ENCODE measurements at places on chromosomes 2 and 18.

DNA sequence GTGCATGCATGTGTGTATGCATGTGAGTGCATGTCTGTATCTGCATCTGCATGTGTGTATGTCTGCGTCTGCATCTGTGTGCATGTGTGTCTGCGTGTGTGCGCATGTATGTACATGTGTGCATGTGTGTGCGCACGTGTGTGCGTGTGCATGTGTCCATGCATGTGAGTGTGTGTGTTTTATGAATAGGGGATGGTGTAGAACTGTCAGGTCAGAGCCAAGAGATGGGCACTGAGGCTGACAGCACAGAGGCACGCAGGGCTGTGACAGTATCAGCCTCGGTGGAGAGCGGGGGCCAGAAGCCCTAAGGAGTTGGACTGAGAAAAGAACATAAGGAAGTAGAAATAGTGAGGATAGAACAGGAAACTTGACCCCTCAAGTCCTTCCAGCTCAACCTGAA lies 494.0 kb upstream of the MYT1L start:
- no peak for DNase-seq

DNA sequence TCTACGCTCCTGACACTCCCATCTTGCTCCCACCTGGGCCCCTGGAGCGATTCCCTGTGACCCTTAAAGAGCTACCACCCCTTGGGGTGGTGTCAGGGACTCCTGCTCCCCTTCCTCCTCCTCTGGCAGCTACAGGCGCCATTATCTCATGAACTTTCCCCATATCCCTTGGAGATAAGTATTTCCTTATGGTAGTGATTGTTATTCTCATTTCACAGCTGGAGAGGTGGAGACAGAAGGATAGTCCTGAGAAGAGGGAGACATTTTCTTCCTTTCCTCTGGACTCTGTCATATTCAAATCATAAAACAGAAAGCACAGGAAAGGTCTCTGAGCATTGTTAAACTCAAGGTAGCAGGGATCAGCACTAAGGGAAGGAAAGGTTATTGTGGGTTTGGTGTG lies 34.6 kb downstream of the RDH14 start:
- DNase-seq = no peak

GRCh38 chr18:55830544-55830943 lies 242.6 kb upstream of the TCF4 start:
- no peak for DNase-seq

GRCh38 chr2:181656450-181657291 lies at the start of gene CERKL:
Gene CERKL, minus strand, starts transcription at chr2:181657105. Its CDS starts 99 bp downstream, at chr2:181657006.
- peak; percentile 8 for DNase-seq

DNA sequence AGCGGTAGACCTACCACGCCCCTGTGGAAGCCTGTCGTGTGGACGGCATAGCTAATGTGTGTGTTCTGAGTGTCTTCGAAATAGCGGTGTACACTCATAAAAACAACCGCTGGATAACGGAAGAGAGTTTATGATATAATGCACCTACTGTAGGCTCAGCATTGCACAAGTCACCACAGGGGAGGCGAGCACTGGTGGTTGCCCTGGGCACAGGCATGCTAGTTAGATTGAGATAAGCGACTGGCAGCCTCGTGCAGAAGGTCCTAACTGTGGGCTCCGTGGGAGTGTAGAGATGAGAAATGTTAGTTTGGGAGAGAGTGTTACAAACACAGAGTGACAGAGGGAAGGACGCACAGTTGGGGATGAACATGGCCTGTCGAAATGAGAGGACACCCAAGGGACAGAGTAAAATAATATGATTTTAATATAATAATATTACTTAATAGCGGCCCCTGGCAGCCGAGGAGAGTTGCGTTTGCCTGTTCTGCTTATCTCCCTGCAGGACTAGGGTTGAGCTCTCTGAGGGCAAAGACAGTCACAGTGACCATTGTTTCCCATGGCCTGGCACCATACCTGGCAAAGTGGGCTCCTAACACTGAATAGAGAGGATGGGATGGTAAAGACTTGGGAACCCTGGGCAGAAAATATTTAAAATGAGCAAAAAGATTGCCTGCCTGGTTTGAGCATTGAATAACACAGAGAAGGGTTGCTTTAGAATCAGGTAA lies 204.2 kb downstream of the GBX2 start:
- no peak for DNase-seq

DNA sequence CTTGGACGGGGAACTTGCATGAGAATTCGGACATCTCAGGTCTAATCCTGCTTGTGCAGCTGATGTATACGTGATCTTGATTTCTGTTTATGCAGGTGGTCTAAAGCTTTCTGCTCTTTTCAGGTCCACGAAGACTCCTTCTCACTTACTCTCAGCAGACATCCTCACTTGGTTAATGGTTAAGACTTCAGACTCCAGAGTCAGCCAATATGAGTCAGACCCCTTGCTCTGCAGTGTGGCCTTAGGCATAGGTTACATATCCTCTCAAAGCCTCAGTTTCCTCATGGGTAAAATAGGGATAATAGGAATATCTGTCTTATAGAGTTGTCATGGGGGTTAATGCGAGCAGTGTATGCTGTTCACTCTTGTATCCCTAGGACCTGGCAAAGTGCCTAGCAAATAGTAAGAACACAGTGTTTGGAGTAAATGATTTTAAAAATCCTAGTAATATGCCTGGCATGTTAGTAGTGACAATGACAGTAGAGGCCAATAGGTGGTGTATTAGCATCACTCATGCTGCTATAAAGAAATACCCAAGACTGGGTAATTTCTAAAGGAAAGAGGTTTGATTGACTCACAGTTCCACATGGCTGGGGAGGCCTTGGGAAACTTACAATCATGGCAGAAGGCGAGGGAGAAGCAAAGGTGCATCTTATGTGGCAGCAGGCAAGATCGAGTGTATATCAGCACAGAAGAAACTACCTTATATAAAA lies 42.3 kb downstream of the XRCC5 start:
- DNase-seq = no peak

DNA sequence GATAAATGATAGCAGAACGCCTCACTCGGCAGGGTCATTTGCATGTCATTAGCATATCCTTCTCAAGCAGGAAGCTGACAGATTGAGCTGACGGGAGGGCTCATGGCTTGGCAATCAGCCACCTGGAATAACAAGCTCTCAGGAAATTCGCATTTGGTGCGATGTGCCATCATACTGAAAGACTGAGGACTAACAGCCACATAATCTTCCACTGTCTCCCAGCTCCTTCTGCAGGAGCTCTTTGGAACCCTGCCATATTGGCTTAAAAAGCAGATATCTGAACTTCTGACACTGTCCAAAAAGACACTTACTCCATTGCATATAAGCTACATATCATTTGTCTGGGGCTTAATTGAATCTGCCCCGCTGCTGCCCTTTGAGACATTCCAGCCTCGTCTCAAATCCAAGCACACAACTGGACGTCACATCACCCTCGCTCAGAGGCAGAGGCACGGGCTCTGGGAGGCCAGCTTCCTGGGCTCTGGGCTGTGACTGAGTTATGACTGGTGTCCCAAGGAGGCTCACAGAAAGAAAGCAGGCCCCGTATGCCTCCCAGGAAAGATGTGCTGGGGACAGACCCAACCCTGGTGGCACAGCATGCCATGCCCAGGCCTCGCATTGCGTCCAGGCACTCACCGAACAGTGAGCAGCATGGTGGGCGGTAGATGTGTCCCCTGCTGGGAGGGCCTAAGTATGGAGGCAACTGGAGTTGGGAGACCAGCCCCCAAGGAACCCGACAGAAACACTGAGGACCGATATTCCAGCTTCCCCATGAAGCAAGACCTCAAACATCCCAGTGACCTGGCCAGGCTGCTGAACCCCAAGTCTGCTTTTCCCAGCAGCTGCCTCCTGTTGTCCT lies 228.0 kb downstream of the ATAD2B start:
- no peak for DNase-seq

DNA sequence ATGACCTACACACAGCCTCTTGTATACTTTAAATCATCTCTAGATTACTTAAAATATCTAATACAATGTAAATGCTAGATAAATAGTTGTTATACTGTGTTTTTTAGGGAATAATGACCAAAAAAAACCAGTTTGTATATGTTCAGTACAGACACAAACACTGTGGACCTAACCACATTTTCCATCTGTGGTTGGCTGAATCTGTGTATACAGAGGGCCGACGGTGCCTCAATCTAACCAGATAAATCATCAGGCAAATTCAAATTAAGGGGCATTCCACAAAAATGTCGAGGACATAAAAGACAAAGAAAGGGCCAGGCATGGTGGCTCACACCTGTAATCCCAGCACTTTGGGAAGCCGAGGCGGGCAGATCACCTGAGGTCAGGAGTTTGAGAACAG lies 14.1 kb downstream of the MGAT4A start:
- DNase-seq = no peak

- DNase-seq = peak; percentile 58
These were observed 121.0 kb upstream of the SLC39A10 start for GRCh38 chr2:195535911-195536522.

GRCh38 chr18:58618822-58619595 lies 9.9 kb downstream of the ALPK2 start:
- no peak for DNase-seq

DNA sequence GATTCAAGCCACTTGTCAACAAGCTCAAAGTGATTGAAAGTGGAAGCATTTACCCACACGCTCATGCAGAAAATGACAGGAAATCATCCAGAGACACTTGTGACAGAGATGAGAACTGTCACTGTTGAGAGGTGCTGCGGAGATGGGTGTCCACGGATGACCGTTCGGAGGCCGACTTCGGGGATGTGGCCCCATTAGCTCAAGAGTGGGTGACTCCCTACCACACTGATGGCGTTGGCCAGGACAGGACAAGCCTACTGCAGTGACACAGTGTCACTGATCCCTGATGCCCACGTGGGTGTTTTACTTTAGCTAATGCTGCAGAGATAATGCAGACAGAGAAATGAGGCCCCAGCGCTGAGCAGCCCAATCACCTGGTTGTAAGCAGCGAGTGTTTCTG lies 81.5 kb upstream of the YWHAQ start:
- DNase-seq = no peak

- peak; percentile 22 for DNase-seq
These were observed 85.0 kb downstream of the WDSUB1 start for GRCh38 chr2:159201360-159202063.
